ENCODE measurements at places on chromosomes 12 and 14.

GRCh38 chr12:26744697-26745440, 88.1 kb downstream of the ITPR2 start:
- no peak for DNase-seq

DNA sequence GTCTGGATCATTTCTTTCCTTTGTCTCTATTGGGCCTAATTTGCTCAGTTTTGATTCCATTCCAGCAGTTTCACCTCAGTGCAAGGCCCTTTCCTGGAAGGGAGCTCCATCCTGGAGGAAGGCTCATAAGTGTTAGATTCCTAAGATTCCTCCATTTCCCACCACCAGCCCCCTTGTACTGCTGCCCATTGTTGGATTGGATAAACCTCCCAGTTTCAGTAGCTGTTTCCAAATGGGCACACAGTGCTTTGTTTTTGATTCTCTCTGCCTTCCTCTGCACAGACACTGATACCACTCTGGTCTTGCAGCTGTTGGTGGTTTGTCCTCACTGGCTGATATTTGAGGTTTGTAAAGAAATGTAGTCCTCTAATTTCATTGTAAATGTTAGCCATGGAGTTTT, 158.9 kb downstream of the SLC15A5 start:
- no peak for DNase-seq

GRCh38 chr12:94631058-94631457, 19.3 kb downstream of the TMCC3 start:
- no peak for DNase-seq

GRCh38 chr14:23005451-23006187, 4.3 kb downstream of the C14orf93 start:
- no peak for DNase-seq

GRCh38 chr12:108907839-108908351, 28.0 kb downstream of the DAO start:
- peak; percentile 13 for DNase-seq

- DNase-seq, result no peak
Observed at GRCh38 chr12:106745181-106745745, 29.2 kb upstream of the RIC8B start.

- DNase-seq, result no peak
Observed at GRCh38 chr12:30757316-30757715, 2.6 kb upstream of the CAPRIN2 start.

GRCh38 chr14:64500088-64500487, 3.5 kb downstream of the ZBTB25 start:
- no peak for DNase-seq

GRCh38 chr12:117485984-117486839, 124.8 kb upstream of the NOS1 start:
- no peak for DNase-seq

- DNase-seq, result peak; percentile 73
Observed at GRCh38 chr14:89957791-89958190, 2.1 kb downstream of the TDP1 start.

DNA sequence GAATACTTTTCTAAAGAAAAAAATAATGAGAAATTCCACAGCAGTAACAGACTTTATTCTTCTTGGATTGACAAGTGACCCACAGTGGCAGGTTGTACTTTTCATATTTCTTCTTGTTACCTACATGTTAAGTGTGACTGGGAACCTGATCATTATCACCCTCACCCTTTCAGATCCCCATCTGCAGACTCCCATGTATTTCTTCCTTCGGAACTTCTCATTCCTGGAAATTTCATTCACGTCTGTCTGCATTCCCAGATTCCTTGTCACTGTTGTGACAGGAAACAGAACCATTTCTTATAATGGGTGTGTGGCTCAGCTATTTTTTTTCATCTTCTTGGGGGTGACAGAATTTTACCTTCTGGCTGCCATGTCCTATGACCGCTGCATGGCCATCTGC, 2.3 kb downstream of the OR6C75 start:
- no peak for DNase-seq

DNA sequence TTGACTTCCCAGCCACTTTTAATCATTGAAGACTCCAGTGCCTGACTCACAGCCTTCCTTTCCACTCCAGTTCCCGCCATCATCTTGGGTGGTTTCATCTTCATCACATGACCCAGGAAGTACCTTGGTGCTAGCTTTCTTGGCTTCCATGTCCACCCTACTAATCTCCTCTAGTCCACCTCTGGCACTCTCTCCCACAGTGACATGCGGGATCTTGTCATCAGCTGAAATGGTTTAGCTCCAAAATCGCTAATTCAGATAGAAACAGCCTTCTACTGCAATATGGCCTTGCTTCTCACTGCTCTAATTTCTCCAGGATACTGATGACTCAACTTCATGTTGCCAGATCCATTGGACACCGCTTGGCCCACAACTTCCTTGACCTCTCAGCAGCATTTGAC, 24.5 kb downstream of the WDR20 start:
- no peak for DNase-seq

- peak; percentile 45 for DNase-seq
Observed at GRCh38 chr12:111034083-111034885, 113.9 kb upstream of the MYL2 start.

DNA sequence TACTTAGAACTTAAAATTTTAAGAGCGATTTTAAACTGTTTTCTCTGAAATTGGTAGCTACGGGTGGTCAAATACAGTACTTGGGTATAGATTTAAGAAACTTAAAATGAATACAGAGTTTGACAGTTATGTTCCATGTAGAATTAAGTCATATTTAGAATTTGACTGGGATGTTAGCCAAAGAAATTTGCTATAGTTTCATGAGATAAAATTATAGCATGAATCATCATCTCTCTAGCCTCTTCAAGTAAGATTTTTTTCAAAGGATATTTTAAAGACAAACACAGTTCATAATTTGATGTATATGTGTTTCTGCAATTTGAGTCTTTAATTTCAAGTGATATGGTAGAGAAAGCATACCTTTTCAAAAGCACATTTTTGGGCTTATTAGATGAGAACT, 41.0 kb downstream of the ZCRB1 start:
- no peak for DNase-seq

DNA sequence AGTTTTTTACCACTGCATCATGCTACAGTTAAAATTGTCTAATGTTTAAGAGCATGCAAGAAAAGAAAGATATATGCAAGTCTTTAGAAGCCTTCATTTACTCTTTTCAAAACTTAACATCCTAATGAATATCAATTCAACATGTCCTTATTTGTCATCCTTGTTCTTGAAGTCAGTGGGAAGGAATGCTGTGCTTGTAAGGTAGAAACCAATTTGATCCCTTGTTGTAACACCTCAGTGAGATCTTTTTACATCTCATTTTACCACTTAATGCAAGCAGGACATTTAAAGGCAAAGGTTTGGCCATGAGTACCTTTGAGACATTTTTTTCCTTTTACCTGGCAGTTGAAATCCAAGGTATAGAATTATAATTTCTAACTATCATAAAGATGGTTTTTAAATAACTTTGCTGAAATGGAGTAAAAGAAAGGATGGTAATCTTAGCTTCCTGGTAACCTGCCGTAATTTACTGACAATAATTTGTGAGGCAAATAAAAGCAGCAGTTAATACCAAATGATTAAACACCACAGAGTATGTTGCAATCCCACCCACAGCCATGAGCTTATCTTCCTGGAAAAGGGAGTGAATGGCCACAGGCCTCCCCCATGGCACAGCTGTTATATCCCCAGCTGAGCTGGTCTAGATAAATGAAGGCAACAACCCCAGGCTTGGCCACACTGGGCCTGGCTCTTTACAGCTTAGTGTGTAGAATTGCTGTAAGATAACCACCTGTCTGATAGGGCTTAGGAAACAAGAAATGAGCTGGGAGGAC, 33.2 kb upstream of the STRN3 start:
- DNase-seq, result no peak

- no peak for DNase-seq
Observed at GRCh38 chr14:84433961-84434360, 1096.0 kb upstream of the FLRT2 start.

GRCh38 chr12:113359939-113360748, 1.8 kb downstream of the PLBD2 start:
- DNase-seq, result no peak

GRCh38 chr12:121793838-121794533, 498 bp upstream of the RHOF start:
- DNase-seq, result peak; percentile 100

DNA sequence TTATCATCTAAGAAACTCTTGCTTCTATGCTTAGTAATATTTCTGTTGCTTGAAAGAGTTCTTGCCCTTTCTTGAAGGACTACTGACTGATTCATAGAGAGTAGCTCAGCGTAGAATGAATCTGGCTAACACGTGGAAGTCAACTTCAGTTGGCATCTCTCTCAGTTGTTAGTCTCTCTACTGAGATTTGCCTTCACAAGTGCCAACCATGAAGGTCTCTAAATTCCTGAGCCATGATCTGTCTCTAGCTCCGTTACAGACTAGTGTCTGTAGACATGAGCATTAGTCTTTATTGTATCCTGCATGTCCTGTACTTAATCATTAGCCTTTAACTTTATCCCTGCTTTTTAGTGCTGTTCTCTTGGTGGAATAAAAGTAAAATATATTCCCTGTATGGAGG, 19.1 kb upstream of the ALX1 start:
- DNase-seq, result no peak

DNA sequence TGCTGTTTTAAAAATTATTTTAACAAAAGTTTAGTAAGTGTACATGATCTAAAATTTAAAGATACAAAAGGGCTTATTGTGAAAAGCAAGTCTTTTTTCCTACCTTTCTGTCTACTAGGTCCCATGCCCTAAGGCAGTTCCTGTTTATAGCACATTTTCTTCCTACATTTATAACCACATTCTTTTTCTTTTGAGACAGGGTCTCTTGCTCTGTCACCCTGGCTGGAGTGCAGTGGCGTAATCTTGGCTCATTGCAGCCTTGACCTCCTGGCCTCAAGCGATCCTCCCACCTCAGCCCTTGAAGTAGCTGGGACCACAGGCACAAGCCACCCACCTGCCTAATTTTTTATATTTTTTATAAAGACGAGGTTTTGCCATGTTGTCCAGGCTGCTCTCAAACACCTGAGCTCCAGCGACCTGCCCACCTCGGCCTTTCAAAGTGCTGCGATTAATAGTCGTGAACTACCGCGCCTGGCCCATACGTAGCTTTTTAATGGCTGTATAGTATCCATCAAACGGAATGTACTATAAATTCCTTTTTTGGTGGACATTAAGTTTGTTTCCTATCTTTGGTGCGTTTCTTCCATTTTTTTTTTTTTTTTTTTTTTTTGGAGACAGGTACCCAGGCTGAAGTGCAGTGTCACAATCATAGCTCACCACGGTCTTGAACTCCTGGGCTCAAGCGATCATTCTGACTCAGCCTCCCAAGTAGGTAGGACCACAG, 20.9 kb downstream of the FRS2 start:
- DNase-seq, result no peak

DNA sequence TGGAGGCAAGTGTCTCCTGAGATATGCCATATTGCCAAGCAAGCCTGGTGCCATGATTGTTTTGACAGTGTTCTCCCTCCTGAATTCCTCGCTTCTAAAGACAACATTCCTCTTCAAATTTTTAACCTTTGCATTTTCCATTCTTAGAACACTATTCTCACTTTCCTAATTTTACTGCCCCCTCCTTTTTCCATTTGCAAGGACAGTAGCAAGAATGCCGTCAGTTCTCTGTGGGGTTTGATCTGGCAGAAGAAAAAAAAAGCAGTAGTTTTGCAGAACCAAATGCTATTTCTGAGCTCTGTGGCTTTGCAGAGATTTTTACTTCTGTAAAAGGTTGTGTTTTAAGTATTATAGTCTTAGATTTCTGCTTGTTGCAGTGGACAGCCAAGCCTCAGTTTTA, 295.2 kb downstream of the NUAK1 start:
- DNase-seq, result no peak

DNA sequence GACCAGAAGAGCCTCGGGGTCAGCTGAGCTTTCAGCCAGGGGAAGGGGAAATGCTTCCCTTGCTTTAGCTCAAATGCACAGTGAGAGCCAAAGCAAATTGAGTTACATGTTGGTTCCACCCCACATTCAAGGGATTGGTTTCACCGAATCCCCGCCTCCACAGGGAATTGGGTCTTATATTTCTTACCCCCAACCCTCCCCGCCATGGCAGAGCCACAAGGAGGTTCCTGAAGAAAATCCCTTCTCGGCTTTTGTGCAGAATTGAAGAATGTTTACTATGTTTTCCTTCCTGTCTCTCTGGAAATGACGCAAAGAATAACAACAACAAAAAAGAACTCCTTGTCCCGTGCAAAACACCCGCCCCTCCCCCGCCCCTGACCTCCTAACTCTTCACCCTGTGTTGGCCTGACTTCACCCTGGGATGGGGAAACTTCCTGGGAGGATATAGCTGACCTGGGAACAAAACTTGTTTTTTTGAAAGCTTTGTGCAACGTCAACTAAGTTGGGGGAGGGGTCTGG, 21.9 kb upstream of the CIPC start:
- DNase-seq, result no peak

GRCh38 chr14:53758141-53758540, 198.5 kb downstream of the BMP4 start:
- DNase-seq, result no peak

- DNase-seq, result no peak
Observed at GRCh38 chr12:104686196-104686595, 229.4 kb downstream of the CHST11 start.

DNA sequence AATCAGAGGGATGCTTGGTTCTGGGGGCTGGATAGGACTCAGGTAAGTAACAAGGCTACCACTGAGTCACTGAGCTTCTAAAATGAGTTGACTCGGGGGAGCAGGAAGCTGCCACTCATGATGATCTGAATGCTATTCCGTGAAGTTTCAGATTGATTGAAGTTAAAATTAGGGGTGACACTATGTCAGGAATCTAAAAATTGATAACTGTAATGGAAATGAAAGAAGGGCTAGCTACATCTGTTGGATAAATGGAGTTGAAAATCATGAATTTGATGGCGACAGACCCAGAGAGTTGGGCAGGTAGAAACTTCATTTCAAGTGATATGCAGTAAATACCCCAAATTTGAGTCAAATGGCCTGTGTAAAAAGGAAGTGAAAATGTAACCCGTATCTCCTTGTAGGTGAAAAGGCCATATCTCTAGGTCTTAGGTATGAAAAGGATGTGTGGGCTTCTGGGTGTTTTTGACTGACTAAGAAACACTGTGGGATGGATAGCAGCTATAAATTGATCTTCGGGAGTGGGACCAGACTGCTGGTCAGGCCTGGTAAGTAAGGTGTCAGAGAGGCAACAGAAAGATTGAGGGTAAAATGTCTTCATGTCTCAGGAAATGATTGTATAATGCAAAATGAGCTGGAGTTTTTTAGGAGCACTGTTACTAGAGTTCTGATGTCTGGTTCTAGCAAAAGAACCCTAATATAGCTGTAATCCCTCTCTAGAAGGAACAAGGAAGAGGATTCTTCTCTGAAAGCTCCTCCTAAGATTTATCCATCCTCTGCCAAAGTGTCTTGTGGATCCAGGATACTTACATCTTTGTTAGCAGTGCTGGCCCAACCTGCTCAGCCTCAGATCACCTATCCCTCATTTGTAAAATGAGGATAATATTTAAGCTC, 57.3 kb downstream of the DAD1 start:
- DNase-seq, result no peak

- DNase-seq, result peak; percentile 61
Observed at GRCh38 chr14:64725261-64725815, 21.1 kb downstream of the PLEKHG3 start.

DNA sequence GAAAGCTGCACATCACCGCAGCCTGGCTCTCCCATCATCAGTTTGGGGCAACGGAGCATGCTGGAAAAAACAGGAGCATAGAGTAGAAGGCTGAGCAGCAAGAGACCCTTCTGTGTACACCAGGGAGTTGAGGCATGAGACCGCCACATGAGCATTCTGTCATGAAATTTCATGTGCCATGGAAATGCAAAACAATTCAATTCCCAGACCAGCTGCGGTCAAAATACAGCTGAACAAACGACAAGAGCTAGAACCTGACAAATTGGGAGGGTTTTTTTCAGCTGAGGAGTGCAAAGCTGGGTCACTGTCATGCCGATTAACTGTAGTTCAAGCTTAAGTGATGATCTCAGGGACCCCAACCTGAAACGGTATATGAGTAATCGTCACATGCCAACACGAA, 37.1 kb downstream of the TMEM30B start:
- DNase-seq, result no peak
